ENCODE measurements at places on chromosomes 1 and 21.
A peak's percentile ranks its signal among the peaks of the same experiment; 100 is the strongest.

DNA sequence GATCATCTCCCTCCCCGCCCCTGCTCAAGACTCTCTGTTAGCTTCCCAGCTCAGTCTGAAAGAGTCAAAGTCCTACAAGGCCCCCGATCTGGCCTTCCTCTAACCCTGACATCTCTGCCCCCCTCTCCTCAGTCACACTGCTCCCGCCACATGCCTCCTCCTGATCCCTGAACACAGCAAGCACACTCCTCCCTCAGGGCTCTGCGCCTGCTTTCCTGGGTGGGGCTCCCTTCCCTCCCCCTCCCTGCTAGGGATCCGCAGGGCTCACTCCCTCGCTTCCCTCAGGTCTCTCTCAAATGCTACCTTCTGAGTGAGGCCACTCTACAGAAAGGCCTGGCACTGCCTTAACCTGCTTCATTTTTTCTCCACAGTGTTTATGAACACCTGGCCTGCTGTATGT lies 5.7 kb upstream of the GALE start:
- no peak for DNase-seq

GRCh38 chr1:169318536-169319244 lies 48.9 kb downstream of the NME7 start:
- no peak for DNase-seq

GRCh38 chr1:34843392-34844251 lies 15.9 kb downstream of the SMIM12 start:
- DNase-seq: no peak

DNA sequence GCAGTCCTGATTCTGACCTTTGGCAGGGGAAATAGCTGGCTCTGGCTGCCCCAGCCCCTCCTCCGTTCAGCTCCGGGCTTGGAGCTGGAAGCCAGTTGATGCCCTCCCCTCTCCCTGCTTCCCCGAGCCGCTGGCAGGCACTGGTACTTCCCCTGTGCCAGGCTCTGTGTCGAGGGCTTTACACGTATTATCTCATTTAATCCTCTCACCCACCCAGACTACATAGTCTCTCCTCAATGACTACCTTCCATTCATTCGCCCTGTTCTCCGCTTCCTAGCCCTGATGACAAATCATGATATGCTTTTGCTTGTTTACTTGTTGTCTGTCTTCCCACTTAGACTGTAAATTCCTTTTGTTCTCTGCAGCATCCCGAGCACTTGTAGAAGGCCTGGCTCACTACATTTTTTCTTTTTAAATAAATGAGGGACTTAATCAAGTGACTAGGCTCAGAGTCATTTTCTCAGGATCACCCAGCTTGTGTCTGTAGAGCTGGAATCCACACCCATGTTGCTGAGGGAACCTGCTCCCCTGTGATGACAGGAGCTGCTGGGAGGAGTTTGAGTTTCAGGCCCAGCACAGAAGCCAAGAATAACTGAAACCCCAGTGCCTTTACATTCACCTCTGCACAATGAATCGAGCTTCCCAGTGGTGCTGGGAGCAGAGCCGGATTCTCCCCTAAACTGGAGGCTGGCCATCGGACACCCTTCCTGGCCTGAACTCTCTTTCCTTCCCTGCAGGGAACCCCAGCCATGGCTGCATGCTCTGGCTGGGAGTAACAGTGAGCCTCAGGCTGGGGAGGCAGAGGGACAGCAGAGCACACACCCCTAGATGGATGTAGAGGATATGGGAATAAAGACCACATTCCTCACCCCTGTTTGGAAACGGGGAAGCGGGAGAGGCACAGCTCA lies 58.3 kb downstream of the UBIAD1 start:
- DNase-seq: no peak

GRCh38 chr1:1177452-1178206 lies 3.9 kb downstream of the TTLL10 start:
- DNase-seq: no peak

- no peak for DNase-seq
Observed at GRCh38 chr1:5972198-5972520, 20.1 kb downstream of the NPHP4 start.

- DNase-seq: no peak
Observed at GRCh38 chr1:239802275-239802674, 289.4 kb upstream of the FMN2 start.

GRCh38 chr1:70427976-70428375 lies 16.9 kb downstream of the CTH start:
- no peak for DNase-seq

- DNase-seq: no peak
Observed at GRCh38 chr21:37623183-37623582, 256.6 kb downstream of the DYRK1A start.

DNA sequence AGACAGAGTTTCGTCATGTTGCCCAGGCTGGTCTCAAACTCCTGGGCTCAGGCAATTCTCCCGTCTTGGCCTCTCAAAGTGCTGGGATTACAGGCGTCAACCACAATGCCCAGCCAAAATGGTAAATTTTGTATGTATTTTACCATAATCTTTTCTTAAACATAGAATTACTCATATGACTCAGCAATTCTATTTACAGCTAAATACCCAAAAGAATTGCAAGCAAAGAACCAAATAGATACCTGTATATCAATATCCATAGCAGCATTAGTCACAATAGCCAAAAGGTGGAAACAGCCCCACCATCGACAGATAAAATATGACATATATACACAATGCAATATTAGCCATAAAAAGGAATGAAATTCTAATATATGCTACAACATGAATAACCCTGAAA lies 36.5 kb downstream of the TESK2 start:
- DNase-seq: no peak

- peak; percentile 61 for DNase-seq
Observed at GRCh38 chr1:169928438-169929209, 34.9 kb upstream of the SCYL3 start.

DNA sequence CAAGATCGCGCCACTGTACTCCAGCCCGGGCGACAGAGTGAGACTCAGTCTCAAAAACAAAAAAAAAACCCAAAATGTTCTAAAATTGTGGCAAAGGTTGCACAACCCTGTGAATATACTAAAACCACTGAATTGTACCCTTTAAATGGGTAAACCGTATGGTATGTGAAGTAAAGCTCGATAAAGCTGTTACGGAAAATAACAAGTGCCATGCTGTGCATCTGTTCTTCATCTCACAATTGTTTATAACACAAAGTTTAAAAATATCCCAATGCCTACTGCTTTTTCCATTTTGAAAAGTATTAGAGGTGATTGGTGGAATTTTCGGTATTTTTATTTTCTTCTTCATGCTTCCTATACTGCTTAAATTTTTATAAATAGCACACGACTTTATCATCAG lies 111.5 kb downstream of the ENAH start:
- DNase-seq: no peak

DNA sequence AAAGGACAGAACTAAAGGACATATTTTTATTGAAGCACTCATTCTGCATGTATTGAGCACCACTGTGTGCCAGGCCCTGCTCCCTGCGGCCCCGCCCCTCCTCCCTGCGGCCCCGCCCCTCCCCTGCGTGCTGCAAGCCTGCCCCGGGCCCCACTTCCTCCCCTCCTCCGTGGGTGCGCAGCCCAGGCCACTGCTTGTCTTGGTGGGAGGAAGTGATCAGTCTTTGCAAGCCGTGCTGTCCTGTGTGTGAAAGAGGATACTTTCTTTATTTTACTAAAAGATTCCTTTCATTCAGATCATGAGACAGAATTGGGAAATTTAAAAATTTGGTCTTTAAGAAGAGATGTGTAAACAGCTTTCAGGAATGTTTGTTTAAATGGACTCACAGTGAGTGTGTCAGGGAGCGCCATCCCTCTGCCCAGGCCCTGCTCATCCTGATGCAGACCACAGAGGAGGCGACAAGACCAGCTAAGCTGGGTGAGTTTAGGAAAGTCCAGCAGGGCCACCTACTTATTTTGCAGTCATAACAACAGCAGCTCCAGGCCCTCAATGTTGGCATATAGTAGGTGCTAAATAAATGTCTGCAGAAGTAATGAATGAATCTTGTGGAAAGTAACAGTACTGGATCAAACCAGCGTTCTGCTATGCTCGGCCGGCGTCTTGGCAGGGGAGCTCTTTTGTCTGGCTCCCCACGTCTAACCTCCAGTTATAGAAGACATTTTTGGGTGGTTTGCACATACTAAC lies 88.3 kb upstream of the SELENON start:
- no peak for DNase-seq

- no peak for DNase-seq
Observed at GRCh38 chr21:17726047-17726829, 92.9 kb downstream of the C21orf91 start.

GRCh38 chr1:119808972-119809550 lies 2.2 kb downstream of the REG4 start:
- DNase-seq: peak; percentile 52

- DNase-seq: no peak
Observed at GRCh38 chr1:15188130-15188524, 34.6 kb downstream of the TMEM51 start.

GRCh38 chr1:152227310-152227928 lies 3.4 kb upstream of the HRNR start:
- no peak for DNase-seq

- DNase-seq: no peak
Observed at GRCh38 chr1:107963601-107964335, 1.2 kb downstream of the VAV3 start.

- DNase-seq: no peak
Observed at GRCh38 chr1:106676021-106676420, 380.5 kb upstream of the PRMT6 start.

GRCh38 chr1:228906223-228906860 lies 171.1 kb downstream of the RHOU start:
- DNase-seq: no peak

GRCh38 chr1:242745079-242745478 lies 220.6 kb upstream of the PLD5 start:
- no peak for DNase-seq

DNA sequence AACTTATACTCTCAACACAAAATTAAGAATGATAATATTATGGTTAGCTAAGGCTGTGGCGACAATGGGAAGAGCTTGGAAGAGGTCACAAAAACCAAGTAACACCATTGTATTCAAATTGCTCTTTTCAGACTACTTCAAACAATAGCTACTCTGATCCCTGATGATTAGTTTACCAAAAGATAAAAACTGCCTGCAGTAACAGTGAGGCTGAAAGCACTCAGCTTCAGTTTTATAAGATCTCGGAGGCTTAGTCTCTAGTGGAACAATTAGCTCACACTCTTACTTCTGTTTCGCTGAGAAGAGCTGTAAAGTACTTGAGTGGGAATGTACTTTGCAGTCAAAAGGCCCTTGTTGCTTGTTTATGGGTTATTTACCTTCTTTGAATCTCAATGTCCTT lies 278.5 kb downstream of the LRRC7 start:
- DNase-seq: no peak

DNA sequence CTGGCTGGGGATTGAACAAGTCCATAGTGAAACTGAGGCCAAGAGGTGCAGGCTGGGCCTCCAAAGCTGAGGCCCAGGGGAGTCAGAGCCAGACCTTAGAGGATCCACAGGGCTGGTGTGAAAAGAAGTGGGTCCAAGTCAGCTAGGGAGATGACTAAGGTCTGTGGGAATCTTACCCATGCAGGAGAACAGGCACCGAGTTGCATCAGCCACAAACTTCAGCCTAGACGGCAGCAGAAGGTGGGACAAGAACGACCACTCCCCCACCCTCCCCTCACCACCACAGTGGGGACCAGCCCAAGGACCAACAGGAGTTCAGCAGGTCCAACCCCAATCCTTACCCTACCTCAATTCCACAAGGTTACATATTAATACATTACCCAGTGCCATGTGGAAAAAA lies 282.3 kb downstream of the TTLL7 start:
- DNase-seq: no peak

GRCh38 chr1:224127925-224128819 lies 14.3 kb downstream of the FBXO28 start:
- peak; percentile 43 for DNase-seq

GRCh38 chr1:75613916-75614315 lies 3.0 kb upstream of the SLC44A5 start:
- DNase-seq: no peak

GRCh38 chr1:210650403-210650802 lies 321.7 kb downstream of the HHAT start:
- DNase-seq: no peak

GRCh38 chr1:76279101-76279748 lies 204.7 kb downstream of the ST6GALNAC3 start:
- no peak for DNase-seq

DNA sequence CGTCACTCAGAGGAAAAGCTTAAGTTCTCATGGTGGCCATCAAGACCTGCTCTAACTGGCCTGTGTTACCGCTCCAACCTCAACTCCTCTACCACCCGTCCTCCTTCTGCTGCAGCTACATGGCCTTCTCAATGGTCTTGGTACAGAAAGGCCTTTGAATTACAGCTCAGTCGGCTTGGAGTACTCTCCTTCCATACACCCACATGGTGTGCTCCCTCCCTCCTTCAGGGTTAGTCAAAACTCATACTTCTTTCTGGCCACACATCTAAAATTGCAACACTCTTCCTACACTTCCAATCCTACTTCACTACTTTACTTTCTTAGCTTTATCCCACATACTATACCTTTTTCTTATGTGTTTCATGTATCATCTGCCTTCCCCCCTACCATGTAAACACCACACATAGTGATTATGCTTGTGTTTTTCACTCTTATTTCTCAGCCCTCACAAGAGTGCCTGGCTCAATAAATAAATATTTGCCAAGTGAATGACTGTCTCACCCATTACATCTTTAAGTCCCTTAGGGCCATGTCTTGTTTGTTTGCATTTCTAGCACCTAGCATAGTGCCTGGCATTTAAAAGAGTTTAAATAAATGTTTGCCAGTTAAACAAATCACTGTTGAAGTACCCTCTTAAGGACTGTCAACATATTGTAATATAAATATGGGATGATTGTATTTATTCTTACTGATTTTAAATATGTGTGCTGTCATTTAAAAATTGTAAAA lies 37.6 kb upstream of the HMCN1 start:
- DNase-seq: no peak

DNA sequence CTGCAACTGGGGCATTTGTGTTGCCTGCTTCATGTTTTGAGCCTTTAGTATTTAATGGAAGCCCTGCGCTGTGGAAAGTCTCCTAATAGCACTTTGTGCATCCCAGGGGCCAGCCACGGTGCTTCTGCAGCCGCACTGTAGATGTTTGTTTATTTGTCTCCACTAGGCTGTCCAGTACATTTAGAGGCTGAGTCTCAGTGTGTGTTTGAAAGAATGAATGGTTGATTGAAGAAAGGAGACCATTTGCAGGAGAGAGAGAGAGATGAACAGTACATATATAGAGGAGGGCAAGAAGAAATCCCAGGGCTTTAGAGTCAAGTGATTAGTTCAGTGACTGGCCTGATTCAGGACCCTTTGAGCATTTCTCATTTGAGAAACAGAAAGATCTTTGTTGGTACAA lies 33.9 kb downstream of the MPZL1 start:
- DNase-seq: no peak

DNA sequence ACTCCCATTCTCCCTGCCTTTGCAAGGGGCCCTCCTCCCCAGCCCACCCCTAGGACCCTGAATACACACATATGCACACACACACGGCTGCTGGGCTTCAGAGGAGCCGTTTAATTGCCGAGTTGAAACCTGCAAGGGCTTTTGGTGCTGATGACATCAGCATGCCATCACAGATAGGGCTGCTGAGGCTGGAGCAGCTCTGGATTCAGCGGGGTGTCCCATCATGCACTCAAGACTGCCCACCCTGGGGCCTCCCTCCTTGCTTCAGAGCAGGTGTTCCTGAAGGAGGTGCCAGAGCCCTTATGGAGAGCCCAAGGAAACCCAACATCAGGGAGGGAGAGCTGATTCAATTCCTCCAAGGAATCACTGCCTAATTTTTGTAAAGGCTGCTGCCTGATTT lies 5.7 kb downstream of the SYT2 start:
- no peak for DNase-seq
